Naive thymus-derived CD4-positive, alpha-beta T cell (primary cell): ENCODE measurements at places on chromosomes 6 and 20. TPM values are rescaled to one million over a fixed set of nuclear protein-coding genes. Genes with fewer than 3 reads are reported as not detected.

DNA sequence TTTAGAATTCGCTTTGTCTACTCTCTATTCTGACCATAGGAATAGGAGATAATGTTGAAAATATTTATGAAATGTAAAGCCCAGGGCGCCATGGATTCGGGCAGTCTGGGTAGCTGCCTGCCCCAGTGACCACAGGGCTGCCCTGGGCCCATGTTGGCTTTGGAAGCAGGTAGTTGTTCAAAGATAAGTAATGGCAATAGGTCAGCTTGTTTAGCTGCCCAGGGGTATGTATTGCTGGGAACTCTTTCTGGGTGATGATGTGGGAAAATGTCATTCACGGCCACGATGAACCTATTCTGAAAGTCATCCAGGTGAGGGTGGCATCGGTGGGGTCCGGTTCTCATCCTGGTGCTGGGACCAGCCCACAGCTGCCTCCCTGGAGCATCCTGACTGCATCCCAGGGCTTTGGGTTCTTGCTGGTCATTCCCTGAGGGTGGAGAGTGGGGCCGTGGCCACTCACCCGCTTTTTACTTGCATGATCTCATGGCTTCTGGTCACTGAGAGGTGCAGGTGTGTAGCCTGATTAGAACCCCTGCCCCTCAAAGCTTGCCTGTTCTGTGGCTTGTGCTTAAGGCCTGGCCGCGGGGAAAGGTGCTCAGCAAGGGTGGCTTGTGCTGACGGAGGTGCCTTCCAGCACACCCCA lies 102.8 kb downstream of the ERMARD start:
- DNase-seq: no peak

GRCh38 chr20:51700809-51701285 lies 67.3 kb downstream of the ATP9A start:
- no peak for DNase-seq

DNA sequence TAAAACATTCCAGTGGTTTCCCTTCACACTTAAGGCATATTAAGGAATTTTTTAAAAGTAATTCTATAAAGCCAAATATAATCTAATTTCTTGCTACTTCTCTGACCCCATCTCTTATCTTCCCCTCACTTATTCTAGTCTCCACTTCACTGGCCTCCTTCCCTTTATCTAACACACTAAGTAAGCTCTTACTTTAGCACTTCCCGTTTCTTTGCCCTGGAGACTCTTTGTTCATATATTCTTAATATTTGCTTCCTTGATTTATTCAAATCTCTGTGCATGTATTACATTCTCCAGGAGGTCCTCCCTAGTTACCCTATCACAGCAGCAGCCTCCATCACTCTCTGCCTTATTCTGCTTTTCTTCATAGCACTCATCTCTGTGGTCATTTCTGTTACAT lies 20.3 kb downstream of the GTPBP2 start:
- DNase-seq: no peak

Gene TP53TG5
- total RNA-seq: not detected in 2 replicates
